ENCODE measurements at places on chromosomes 7 and 10.

DNA sequence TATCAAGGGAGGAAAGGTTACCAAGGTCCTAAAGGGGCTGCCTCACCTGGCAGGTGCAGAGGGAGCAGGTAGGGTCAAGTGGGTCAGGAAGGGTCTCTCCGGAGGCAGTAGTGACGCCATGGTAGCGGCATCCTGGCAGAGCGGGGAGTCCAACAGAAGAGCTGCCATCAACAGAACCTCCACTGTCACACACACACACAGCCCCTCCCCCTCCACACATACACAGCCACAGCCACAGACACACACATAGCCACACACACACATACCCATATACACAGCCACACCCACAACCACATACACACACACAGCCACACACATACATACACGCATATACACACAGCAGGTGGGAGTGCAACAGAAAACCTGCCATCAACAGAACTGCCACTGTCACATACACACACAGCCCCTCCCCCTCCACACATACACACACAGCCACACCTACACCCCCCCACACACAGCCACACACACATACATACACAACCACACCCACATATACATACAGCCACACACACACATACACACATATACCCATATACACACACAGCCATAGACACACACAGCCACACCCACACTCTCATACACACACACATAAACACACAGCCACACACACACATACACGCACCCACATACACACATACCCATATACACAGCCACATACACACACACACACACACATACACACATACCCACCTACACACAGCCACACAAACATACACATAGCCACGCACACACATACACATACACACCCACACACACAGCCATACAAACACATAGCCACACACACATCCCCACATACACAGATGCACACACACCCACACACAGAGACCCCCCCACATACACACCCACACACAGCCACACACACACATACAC, 23.1 kb downstream of the KCP start:
- no peak for DNase-seq

- no peak for DNase-seq
Observed at GRCh38 chr10:127300868-127301321, 104.5 kb upstream of the INSYN2A start.

DNA sequence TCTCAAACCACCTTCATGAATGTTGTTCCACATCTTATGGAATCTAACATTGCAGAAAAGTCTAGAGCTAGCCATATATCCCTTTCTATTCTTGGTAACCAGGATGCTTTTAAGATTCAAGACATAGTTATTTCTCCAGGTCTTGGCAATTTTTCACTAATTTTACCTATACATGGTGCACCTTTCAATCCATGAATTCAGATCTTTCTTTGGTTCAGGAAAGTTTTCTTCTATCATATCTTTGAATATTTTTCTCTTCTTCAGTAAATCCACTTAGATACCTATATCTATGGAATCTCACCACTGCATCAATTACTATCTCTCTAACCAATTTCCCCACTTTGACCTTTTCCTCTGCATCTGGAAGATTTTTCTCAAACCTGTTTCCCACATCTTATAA, 77.4 kb downstream of the PRLHR start:
- no peak for DNase-seq

- no peak for DNase-seq
Observed at GRCh38 chr7:29929018-29929807, 60.4 kb downstream of the SCRN1 start.

DNA sequence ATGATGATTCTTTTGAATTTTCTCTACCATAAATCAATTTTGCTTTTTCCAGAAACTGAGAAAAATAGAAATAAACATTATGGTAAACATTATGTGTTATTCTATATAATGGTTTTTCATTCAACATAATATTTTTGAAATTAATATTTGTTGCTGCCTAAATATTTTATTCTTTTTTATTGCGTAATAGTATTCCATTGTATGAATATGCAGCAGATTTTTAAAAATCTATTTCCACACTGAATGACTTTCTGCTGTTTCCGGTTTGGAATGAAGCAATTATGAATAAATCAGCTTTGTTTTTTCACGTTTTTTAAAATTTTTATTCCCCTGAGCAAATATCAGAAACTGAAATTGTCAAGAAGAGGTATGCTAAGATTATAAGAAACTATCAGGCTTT, 335.2 kb upstream of the KCND2 start:
- no peak for DNase-seq

GRCh38 chr10:90319188-90319914, 538.5 kb downstream of the HTR7 start:
- DNase-seq = no peak

GRCh38 chr7:129544700-129545099, 42.4 kb downstream of the SMKR1 start:
- no peak for DNase-seq

GRCh38 chr10:42962110-42962901, 114.6 kb upstream of the RET start:
- no peak for DNase-seq

DNA sequence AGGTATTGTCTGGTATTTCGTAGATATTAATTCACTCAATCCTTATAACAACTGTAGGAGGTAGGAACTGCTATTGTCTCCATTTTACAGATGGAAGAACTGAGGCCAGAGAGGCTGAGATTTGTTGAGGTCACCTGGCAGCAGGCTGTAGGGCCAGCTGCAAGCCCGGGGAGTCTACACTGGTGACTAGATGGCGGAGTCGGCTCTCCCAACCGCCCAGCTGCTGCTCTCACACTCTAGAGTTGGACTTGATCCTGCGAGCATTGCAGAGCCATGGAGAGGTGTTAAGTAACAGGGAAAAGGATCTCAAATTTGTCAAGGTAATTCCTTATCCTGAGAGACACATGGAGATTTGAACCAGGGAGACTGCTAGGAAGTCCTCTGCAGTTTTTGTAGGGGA, 124.1 kb downstream of the CAMK1D start:
- DNase-seq = no peak

DNA sequence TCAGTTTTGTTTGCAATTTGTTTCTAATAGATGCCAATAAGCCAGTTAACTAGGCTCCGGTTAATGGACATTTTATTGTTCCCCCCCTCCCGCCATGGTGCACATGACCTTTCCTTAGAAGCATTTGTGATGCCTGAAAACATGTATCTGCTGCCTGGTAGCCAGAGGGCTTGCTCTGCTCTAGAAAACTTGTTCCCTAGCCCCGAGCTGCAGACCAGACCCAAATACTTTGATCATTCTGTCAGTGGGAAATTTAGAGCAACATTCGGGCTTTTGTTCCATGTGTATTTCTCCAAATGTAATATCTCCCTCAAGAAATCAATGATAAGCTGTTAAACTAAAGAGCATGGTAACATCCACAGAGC, 104.7 kb downstream of the EVX1 start:
- no peak for DNase-seq

Measured in activated T-cell treated with anti-CD3 and anti-CD28 coated beads for 48 hours (primary cell).